ENCODE measurements at places on chromosomes 11 and 22.

- peak; percentile 81 for DNase-seq
Measured at GRCh38 chr11:78698612-78699011, 123.9 kb upstream of the NARS2 start.

GRCh38 chr11:26219183-26220117 lies 112.5 kb upstream of the ANO3 start:
- no peak for DNase-seq

- DNase-seq, result peak; percentile 78
Measured at GRCh38 chr11:795634-796564, 2.2 kb downstream of the SLC25A22 start.

GRCh38 chr22:35629406-35630216 lies 12.5 kb upstream of the MB start:
- peak; percentile 91 for DNase-seq

- no peak for DNase-seq
Measured at GRCh38 chr11:46127150-46127638, 5.9 kb upstream of the PHF21A start.

DNA sequence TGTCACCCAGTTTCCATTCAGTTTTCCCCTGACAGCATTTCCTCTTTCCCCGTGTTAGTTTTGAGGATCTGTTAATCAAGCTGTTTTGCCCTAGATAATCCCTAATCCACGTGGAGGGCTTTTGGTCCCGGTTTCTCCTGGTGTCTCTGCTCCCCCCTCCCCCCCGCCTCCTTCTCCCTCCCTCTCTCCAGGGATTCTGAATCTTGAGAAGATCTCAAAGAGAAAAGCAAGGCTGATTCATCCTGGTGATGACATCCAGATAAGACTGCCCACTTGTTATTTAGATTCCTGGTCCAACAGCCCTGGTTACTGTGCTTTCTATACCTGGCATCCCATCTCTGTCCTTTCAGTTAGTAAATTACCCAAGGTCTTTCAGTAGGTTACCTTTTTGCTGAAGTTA lies 59.4 kb downstream of the KCNA4 start:
- DNase-seq, result no peak

DNA sequence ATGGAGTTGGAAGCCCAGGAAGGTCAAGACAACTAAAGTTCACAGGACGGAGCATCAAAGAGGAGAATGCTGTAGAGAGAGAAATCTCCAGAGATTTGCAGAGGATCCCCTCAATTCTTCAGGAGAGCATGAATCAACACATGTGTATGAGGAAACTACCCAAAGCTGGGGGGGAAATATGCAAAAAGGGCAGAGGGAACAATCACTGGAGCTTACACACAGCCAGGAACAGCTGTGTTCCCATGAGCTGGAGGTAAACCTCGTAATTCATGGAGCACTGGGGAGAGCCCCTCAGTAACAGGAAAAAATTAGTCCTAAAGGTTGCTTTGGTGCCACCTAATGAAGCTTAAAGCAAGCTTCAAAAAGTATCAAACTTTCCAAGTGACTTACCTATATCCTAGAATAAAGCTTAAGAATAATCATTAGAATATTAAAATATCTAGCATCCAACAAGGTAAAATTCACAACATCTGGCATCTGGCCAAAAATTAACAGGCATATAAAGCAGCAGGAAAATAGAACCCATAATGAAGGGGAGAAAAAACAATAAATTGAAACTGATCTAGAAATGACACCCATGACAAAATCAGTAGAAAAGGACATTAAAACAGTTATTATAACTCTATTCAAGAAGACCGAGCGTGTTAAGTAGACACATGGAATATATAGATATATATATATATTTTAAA lies 134.2 kb downstream of the STK33 start:
- no peak for DNase-seq

- no peak for DNase-seq
Measured at GRCh38 chr22:19656541-19657251, 57.6 kb upstream of the SEPTIN5 start.

Data from right atrium auricular region (tissue), 2 donors.